ENCODE measurements at places on chromosomes 5 and 9.

GRCh38 chr5:88244686-88245085 lies 24.0 kb downstream of the TMEM161B start:
- DNase-seq = no peak

- no peak for DNase-seq
Observed at GRCh38 chr5:74341221-74341620, 299.3 kb downstream of the ENC1 start.

GRCh38 chr5:143448518-143448917 lies 45.0 kb upstream of the NR3C1 start:
- no peak for DNase-seq

DNA sequence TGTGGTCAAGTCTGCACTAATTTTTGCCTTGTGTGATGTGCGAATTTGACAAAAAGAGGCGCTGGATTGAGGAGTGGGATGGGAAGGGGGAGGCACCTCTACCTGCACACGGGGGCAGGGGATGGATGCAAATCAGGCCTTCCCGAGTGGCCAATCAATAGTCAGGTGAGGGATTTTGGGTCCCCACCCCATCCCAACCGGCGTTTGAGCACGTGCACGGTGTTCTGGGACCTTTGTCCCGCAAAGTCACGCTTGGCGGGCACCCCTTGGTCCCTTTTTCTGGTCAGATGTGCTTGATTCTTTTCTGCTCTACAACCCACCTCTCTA lies 685 bp upstream of the ADAMTS19 start:
- DNase-seq = no peak

DNA sequence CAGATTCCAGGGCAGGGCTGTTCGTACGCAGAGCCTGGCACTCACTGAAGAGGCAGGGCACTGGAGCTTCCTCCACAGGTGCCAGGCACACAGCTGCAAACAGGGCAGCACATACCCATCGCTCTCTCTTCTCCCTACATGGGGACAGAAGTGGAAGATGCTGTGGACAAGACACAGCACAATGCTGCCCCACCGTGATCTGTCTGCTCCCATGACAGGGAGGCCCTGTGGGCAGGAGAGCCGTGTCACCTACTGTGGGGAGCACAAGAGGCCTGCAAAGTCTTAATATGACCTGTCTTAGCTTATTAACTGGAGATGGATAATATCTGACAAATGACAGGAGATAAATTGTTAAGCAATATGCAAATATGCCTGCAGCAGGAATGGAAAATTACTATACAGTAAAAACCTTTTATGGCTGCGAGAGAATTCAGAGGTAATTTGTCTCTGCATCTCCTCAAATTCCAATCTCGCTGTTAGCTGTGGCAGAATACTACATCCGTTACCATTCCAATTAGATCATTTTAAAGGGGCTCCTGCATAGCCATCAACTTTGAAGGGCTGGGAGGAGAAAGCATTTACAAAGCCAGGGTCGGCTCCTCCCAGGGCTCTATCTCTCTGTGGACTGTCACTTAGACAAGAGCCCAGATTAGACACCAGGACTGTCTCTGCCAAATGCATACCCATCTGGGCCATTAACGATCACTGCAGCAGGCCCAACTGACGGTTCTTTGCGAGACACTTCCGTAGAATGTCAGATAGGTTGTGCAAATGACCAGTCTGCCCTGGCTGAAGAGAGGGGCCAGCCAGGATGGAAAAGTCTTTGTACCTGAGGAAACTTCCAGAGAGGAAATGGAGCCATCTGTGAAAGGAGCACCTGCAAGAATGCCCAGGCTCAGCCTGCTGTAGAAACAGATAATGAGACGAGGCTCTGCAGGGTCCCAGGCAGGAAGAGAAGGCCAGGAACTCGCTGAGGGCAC lies 90.7 kb upstream of the FSTL4 start:
- DNase-seq = no peak

DNA sequence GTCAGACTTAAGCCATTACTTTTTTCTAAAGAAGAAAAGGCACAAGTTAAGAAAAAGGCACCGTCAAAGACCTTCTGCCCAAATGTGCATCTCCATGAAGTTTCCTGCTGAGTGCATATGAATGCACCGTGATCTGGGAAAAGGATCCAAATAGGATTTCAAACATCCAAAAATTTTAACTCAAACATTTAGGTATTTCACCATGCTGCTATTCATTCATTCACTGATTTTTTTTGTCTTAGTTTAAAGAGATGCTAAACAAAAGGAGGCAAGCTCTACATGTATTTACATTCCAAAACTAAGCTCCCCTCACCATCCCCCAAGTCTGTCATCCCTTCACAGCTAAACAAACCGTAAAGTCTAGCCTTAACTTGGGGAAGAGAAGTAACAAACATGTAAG lies 291.9 kb downstream of the ARL15 start:
- DNase-seq = no peak

DNA sequence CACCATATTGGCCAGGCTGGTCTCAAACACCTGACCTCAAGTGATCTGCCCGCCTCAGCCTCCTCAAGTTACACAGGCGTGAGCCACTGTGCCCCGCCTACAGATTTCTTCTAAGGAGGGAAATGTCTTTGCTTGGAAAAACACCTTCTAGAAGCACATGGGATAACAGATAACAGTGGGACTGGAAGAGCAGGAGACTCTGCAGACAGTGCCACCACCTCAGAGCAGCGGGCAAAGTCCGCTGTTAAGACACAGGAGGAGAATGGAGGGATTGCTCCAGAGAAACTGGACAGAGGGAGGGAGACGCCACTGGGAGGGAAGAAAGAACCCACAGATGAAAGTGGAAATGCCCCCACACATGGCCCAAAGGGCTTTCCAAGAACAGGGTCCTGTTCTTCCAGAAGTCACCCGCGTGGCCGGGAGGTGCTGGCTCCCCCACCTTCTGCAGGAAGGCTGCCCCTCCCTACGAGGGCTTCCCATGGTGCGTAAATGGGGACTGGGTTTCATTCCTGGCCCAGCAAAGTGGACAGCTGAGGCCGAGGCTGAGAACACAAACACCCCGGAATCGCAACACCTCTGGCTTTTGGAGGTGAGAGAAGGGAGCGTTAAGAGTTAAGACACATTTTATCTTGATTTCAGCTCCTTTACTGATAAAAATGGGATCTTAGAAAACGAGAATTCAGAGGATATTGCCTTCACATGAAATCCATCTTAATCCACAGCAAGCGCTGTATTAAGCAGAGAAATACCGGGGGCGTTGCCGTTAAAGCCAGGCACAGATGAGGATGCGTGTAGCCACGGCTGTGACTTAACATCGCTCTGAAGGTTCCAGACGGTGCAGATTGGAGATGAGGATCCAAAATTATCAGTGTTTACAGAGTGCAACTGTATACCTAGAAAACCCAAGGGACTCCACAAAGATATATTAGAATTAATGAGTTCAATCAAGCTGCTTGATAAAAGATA lies 11.2 kb downstream of the ADAMTS2 start:
- no peak for DNase-seq

- no peak for DNase-seq
Observed at GRCh38 chr9:20236676-20237075, 385.6 kb downstream of the MLLT3 start.

DNA sequence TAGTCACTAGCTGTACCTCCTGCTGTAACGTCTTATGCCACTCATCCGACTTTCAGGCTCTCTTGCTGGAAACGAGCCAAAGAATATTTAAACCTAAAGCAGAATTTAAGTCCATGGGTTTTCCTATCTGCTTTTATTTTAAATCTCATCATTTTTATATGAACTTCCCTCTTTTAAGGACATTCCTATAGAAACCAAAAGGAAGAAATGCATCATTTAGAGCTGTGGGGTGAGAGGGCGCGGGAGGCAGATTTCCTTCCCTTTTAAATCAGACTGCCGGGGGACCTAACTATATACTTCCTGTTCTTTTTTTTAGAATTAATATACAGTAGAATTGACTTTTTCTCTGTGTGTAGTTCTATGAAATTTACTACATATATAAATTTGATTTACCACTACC lies 468.8 kb downstream of the BNC2 start:
- DNase-seq = no peak

DNA sequence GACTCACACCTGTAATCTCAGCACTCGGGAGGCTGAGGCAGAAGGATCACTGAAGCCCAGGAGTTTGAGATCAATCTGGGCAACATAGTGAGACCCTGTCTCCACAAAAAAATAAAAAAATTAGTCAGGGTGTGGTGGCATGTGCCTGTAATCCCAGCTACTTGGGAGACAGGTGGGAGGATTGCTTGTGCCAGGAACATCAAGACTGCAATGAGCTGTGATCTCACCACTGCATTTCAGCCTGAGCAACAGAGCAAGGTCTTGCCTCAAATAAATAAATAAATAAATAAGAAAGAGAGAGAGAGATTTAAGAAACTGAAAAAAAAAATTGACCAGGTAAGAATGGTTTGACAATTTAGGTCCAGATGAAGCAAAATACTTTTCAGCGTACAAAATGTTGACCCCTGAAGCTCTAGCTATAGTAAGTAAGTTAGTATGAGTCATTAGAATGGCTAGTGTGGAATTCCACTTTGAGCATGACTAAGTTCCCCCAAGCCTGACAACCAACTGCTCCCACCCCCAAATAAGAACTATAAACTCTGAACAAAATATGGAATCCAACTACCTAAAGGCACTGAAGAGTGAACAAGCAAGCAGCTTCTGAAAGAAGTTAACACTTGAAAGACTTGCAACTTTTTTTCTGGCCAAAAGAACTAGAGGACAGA lies 217.8 kb upstream of the TLE4 start:
- DNase-seq = no peak

- no peak for DNase-seq
Observed at GRCh38 chr9:101432740-101433139, 2.8 kb downstream of the ALDOB start.

GRCh38 chr5:41856644-41857491 lies 13.4 kb downstream of the OXCT1 start:
- peak; percentile 4 for DNase-seq

DNA sequence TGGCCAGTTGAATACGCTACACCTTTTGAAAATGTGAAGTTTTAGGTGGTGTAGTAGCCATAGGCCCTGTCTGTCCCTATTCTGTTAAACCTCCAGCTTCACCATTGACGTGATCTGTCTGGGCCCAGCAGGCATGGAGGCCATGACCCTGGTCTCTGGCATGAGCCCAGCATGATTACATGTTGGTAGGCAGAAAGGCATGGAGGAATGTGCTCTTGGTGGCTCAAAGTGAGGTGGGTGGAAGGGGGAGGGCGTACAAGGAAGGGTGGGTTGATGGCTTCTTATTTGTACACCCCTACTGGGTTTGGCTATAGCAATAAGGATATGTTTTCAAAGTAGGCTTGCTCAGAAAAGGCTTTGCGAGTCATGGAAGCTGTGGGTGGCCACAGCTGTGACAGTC lies 23.7 kb downstream of the RALGPS1 start:
- DNase-seq = no peak

DNA sequence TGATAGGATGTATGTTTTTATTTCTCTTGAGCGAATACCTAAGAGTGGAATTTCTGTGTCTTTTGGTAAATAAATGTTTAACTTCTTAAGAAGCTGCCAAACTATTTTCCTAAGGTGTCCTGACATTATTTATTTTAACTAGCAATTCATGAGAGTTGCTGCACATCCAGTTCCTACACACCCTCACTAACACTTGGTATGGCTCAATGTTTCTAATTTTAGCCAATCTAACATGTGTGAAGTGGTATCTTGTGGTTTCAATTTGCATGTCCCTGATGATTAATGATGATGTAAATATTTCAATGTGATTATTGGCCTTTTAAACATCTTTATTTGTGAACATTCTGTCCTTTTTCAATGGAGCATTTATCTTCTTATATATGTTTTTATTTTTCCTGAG lies 2095.5 kb upstream of the C9orf72 start:
- no peak for DNase-seq

DNA sequence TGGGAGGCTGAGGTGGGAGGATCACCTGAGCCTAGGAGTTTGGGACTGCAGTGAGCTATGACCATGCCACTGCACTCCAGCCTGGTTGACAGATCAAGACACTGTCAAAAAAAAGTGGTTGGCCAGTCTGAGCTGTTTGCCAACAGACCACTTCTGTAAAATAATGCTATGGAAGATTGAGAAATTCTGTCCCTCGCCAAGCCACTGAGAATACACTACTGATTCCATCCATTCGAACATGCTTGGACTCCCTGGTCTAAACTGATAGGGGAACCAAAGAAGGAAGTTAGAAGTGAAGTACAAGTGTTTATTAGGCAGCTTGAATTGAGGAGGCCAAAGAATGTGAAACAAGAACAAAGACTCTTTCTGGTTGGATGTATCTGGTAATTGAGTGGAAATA lies 27.2 kb downstream of the ENC1 start:
- DNase-seq = no peak

DNA sequence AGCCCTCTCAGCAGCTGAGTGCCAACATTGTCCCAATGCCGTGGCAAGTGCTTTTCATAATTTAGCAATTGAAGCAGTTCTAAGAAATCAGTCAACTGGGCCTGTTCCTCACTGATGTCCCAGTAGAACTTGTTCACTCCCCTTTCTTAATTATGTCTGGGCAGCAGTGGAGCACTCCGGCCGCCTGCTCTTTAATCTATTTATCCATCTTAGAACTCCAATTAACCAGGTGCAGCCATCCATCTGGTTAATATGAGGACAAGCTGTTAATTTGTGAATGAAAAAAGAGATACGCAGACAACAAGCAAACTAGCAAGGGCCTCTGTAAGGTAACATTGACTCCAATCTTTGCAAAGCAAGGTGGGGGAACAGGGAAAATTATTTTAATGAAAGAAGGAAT lies 39.4 kb downstream of the MAT2B start:
- no peak for DNase-seq

GRCh38 chr5:82931110-82931509 lies 146.1 kb downstream of the TMEM167A start:
- DNase-seq = no peak

DNA sequence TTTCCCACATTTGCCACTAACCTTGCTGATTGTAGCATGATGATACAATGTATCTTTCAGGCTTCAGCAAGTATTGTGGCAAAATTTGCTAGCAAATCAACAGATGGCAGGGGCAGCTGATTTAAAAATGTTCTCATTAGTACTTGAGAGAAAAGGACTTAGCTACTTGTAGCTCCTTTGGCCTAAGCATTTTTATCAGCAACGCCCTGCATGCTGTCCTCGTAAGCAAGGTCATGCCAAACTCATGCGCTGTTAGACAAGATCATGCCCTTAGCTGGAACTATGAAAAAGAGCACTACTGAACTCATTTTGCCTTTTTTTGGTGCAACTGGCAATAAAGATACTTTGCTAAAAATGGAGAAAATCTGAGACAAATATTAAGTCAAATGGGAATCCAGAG lies 197.1 kb downstream of the ICE1 start:
- DNase-seq = no peak

DNA sequence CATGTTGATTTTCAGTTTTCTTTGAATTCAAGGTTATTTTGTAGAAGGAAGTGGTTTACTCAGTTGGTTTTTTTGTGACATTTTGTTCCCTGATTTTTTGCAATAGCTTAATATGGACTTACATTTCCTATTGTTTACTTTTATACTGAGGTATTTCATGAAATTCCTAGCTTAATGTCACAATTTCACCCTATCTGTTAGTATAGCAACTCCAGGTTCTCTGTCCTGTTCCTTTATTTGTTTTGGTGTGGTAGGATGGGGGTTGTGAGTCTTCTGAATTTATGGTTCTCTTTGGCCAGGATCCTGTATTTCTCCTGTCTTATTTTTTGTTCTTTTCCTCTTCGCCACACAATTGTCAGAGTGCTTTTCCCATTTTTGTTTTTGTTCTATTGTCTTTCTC lies 523.4 kb upstream of the ARRDC3 start:
- no peak for DNase-seq

GRCh38 chr9:1087120-1087881 lies 37.1 kb downstream of the DMRT2 start:
- DNase-seq = no peak

- DNase-seq = no peak
Observed at GRCh38 chr9:133592731-133593409, 16.3 kb downstream of the FAM163B start.

GRCh38 chr5:56099346-56099745 lies 104.6 kb upstream of the IL6ST start:
- no peak for DNase-seq

Data from stimulated activated CD4-positive, alpha-beta T cell treated with anti-CD3 and anti-CD28 coated beads, TNF-alpha, amount 100 ng/mL, for 1 hour (primary cell).